Temporal lobe (tissue), 4 donors: ENCODE measurements at places on chromosomes 4 and X. TPM values are rescaled to one million over a fixed set of nuclear protein-coding genes. Genes with fewer than 3 reads are reported as not detected.

The SLC10A3 gene
- 2.2 TPM for total RNA-seq

The RPS6KA6 gene
- total RNA-seq, result 18.2 TPM

The CXorf65 gene
- not detected for total RNA-seq

The SPANXC gene
- not detected for total RNA-seq

The WNK3 gene
- total RNA-seq, result 48.2 TPM

The DCLK2 gene
- 94.4 TPM for total RNA-seq

The FREM3 gene
- total RNA-seq, result under 0.01 TPM

The PNMA3 gene
- 12.3 TPM for total RNA-seq

The HPGDS gene
- 0.98 TPM for total RNA-seq

The PAGE5 gene
- total RNA-seq, result not detected

The MORC4 gene
- total RNA-seq, result 6.6 TPM

The GNRHR gene
- under 0.01 TPM for total RNA-seq

The DSPP gene
- total RNA-seq, result under 0.01 TPM

The MTTP gene
- total RNA-seq, result 2.0 TPM

The GABRQ gene
- 1.2 TPM for total RNA-seq

The NDNF gene
- 6.6 TPM for total RNA-seq

The LGI2 gene
- 0.98 TPM for total RNA-seq

The MYOZ2 gene
- under 0.01 TPM for total RNA-seq

The FRMPD3 gene
- 2.5 TPM for total RNA-seq

The SOWAHB gene
- 3.9 TPM for total RNA-seq

The MMRN1 gene
- 2.7 TPM for total RNA-seq

The HTR2C gene
- 1.5 TPM for total RNA-seq

The IGFBP7 gene
- total RNA-seq, result 42.0 TPM

The TBC1D9 gene
- 57.0 TPM for total RNA-seq

The TCEAL2 gene
- 26.6 TPM for total RNA-seq

The P2RY8 gene
- total RNA-seq, result not detected

The FGFBP1 gene
- total RNA-seq, result not detected

The STX18 gene
- 12.3 TPM for total RNA-seq

The APEX2 gene
- total RNA-seq, result 1.7 TPM

The NOX1 gene
- not detected for total RNA-seq

The CXCL8 gene
- total RNA-seq, result 4.7 TPM

The NPNT gene
- 47.9 TPM for total RNA-seq
